AG08395 (cell line): ENCODE measurements at places on chromosomes 11 and 22.

DNA sequence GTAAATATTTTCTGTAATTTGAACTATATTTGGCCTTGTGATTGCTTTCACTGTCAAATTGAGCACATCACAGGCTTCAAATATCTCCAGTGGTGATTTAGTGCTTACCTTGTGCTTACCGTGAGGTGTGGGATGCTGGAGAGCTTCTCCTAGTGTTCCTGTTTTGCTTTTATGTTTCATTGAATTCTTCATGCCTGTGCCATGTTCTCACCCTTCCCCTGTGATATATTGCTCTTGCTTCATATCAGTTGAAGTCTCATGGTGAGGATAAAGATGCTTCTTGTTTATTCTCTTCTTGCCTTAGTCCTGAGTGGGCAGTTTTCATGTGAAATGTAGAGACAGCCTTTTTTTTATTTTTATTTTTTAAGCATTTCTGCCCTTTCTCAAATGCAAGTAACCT is 198.0 kb upstream of the PDGFD start:
- DNase-seq: no peak

DNA sequence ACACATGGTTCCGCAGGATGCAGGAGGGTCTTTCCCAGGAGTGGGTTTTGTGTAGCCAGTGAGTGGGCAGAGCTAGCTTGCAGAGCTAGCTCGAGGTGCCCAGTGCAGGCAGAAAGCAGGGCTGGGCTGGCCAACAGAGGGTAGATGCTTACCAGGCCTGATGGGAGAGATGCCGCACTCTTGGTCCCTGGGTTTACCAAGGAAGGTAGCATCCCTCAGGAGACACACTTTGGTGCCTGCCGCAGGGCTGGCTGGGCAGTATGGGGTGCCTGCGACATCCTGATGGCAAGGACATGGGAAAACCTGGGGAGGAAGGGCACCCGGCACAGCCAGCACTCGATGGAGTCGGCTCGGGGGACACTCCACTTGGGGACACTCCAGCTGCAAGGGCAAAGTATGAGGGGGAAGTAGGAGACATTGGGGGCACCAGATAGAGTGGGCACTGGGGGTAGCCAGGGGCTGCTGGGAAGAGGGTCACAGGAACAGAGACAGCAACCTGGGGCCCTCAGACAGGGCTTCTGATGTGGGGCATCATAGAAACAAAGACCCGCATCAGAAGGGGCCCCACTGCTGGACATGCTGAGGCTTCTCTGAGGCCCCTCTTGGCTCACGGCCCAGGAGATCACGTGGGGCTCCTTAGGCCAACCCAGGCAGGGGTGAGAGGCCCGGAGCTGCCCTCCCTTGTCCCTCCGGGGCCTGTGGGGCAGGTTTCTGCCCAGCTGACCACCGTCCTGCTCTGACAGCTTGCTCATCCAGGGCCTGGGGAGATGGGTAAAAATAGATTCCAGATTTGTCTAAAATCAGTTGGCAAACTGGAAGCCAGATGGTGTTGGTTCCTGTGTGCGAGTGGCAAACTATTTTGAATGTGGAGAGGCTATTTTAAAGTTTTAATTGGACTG is 89.8 kb downstream of the MORC2 start:
- DNase-seq: no peak

GRCh38 chr11:115377882-115378296 is 126.3 kb downstream of the CADM1 start:
- no peak for DNase-seq

GRCh38 chr11:57874981-57875380 is 113.4 kb downstream of the CTNND1 start:
- no peak for DNase-seq

- no peak for DNase-seq
Observed at GRCh38 chr11:19474211-19474610, 233.5 kb upstream of the E2F8 start.

DNA sequence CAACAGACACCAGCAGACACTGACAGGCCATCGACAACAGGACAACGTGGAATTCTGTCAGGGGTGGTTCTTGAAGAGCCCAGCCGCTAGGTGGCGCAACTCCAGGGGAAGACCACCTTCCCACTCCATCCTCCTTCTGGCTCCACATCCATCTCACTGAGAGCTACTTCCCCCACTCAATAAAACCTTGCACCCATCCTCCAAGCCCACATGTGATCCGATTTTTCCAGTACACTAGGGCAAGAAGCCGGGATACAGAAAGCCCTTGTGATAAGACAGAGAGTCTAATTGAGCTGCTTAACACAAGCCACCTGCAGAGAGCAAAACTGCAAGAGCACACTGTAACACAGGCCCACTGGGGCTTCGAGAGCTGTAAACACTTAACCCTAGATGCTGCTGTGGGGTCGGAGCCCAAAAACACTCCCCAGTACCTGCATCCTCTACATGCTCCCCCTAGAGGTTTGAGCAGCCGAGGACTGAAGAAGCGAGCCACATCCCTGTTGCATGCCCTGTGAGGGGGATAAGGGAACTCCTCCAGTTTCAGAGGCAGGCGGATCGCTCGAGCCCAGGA is 11.5 kb upstream of the RAB39A start:
- peak; percentile 21 for DNase-seq

- DNase-seq: no peak
Observed at GRCh38 chr11:127493330-127494022, 492.9 kb upstream of the KIRREL3 start.

- peak; percentile 71 for DNase-seq
Observed at GRCh38 chr11:65593518-65594414, 1.8 kb downstream of the KCNK7 start.

GRCh38 chr11:119093942-119094815 is 7.5 kb downstream of the DPAGT1 start:
- DNase-seq: peak; percentile 12

GRCh38 chr22:42357634-42358296 is 74.4 kb downstream of the NFAM1 start:
- no peak for DNase-seq

GRCh38 chr22:31840585-31840984 is 86.8 kb downstream of the DEPDC5 start:
- DNase-seq: no peak

GRCh38 chr11:86805873-86806310 is 5.5 kb downstream of the PRSS23 start:
- DNase-seq: peak; percentile 19

DNA sequence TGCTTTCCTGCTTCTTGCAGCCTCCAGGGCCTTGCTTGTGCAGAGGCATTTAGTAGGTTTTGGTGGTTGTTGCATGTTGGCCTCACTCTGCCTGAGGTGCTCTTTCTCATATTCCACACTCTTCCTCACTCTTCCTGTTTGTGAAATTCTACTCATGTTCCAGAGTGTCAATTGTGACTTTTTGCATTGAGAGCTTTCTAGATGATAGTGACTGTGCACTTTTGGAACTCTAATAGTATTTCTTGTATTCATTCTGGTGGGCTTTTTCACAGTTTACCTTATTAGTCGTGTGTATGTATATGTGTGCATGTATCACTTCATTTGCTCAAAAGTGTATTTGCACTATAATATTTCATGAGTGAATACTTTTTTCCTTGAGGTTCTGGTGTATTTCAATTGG is 11.3 kb downstream of the HSD17B12 start:
- no peak for DNase-seq

GRCh38 chr11:2305140-2305778 is 3.4 kb downstream of the TSPAN32 start:
- peak; percentile 79 for DNase-seq

- DNase-seq: no peak
Observed at GRCh38 chr22:19958083-19959042, 16.7 kb upstream of the TXNRD2 start.

DNA sequence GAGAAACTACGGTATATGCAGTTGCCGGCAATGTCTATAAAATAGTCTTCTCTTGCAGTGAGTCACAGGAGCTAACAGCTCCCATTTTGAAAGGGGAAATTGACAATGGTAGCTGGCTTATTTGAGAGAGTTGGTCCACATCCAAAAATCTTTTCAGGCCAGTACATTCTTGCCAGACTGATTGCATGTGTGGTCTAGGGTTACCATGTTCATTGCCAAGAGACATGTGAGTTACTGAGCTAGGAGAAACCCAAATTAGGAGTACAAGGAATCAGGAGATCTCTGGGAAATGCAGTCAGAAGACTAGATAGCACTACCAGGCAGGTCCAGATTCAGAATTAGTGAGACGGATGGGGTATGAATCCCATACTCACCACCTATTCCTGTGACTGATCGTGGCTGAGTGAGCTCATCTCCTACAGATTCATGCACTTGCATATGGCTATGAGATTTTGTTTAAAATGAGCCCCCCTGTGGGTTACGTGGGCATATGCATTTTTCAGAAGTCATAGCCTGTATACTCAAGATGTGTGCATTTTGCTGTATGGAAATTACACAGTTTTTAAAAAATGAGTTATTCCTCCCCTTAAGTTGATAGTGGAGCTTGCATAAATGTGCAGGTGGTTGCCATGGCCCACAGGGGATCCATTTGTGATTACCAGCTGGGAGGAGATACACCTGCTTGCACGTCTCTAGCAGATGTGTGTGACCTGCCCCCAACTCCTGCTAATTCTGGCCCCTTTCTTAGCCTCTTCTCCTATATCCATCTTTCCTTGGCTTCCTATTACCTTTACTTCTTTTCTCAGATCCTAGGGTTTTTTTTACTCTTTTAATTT is 102.7 kb downstream of the COMMD9 start:
- peak; percentile 15 for DNase-seq

DNA sequence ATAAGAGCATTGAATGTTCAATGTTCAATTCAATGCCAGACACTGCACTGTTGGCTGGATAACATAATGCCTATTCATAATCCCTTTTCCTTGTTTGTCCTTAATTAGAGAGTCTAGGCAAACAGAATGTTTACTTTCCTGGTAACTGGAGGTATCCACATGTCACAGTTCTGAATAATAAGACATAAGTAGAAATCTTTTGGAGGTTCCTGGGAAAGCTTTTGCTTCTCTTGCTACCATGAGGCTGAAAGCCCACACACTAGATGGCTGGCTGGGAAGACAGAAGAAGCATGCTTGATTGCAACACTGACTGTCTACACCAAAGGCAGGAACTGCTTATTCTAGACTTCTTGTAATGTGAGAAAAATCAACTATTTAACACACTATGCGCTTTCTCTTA is 79.5 kb downstream of the GAB2 start:
- no peak for DNase-seq

- DNase-seq: no peak
Observed at GRCh38 chr22:40309631-40310030, 36.7 kb upstream of the ADSL start.

GRCh38 chr11:29312812-29313211 is 704.0 kb downstream of the KCNA4 start:
- no peak for DNase-seq

DNA sequence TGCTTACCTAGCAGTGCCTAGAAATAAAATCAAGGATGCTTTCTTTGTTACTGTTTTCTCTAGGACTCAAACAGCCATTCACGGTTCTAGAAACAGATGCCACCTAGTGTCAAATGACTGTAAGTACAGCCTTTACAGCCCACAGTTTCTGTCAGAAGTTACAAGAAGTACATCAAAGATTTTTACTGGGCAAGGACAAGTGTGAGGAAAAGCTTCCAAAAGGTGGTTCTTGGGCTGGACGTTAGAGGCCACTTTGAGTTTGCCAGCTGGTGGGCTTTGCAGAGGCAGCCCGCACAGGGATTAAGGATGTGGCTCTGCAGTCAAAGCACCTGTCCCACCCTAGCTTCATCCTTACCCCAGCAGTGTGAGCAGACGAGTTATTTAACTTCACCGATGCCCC is 6.9 kb downstream of the KMT5B start:
- DNase-seq: peak; percentile 63

- no peak for DNase-seq
Observed at GRCh38 chr11:7982582-7983119, 4.5 kb upstream of the EIF3F start.

DNA sequence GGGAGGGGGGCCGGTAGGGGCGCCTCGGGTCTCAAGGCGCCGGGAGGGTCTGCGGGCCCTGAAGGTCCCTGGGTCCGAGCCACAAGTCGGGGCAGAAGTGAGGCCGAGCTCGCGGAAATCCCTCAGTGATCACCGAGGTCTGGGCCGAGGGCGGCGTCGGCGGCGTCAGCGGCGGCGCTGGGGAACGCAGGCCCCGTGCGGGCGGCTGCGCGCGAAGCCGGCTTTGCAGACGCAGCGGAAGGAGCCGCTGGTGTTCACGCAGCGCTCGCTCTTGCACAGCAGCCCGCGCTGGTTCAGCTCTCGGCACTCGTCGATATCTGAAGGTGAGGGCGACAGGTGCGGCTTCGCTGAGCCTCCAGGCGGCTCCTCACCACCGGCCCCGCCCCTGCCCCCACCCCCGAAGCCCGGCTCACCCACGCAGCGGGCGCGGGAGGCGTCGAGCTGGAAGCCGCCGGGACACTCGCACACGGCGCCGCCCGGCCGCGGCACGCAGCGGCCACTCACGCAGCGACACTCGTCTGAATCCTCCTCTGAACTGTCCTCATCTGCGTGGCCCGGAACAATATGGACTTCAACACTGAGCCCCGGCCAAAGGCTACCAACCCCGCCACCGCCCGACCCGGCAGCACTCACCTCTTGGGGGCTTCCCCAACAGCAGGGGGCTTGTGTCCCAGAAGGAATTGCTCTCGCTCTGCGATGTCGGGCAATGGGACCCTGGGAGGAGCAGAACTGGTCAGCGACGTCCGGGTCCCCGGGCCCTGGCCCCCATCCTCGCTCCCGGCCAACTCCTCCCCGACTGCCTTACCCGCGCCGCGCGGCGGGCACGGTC is 14.2 kb downstream of the SCYL1 start:
- no peak for DNase-seq

DNA sequence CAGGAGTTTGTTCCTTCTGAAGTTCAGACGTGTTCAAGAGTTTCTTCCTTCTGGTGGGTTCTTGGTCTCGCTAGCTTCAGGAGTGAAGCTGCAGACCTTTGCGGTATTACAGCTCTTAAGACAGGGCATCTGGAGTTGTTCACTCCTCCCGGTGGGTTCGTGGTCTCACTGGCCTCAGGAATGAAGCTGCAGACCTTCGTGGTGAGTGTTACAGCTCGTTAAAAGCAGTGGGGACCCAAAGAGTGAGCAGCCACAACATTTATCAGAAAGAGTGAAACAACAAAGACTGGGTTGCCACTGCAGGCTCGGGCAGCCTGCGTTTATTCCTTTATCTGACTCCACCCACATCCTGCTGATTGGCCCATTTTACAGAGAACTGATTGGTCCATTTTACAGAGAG is 373.1 kb downstream of the ETS1 start:
- DNase-seq: no peak

DNA sequence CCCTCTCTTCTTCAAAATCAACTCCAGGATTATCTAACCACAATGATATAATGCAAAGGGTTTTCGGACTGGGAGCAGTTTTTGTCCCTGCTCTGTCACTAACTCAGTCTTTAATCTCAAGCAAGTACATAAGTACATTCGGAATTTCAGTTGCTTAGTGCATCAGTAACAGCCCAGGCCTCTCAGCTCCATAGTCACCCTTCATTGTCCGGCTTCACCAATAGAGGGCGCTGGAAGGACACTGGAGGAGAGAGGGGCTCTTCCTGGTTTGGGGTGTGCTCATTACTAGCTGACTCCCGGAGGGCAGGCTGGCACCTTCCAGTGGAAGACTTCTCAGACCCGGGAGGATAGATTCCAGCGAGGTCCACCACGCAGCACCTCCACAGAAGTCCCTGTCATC is 90.4 kb upstream of the PDGFD start:
- DNase-seq: no peak
